ENCODE measurements at places on chromosomes 13 and 19.

- DNase-seq, result no peak
These were observed 4.7 kb upstream of the ZNF611 start for GRCh38 chr19:52739576-52739975.

DNA sequence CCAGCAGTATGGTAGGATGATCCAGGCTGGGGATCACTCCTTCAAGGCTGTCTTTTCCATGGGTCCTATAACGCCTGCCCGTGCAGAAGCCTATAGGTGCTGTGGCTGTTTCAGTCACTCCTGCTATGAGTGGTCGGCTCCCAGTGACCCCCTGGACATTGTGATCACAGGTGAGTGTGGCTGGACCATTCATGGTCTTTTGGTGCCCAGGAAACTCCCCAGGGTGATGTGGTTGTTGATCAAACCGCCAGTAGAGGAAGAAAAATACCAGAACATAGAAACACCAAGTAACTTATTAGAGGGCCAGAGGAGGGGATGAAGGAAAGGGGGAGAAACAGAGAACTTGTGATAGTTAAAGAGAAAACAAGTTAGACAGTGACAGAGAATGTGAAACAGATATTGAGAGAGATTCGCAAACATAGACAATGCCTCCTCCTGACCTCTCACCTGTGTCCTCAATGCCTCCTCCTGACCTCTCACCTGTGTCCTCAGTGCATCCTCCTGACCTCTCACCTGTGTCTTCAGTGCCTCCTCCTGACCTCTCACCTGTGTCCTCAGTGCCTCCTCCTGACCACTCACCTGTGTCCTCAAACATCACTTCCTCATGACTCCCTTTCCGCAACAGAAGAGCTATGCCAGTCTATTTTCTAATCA lies 19.4 kb downstream of the LAIR2 start:
- no peak for DNase-seq

- no peak for DNase-seq
These were observed 328.7 kb upstream of the EDNRB start for GRCh38 chr13:78247362-78247761.

DNA sequence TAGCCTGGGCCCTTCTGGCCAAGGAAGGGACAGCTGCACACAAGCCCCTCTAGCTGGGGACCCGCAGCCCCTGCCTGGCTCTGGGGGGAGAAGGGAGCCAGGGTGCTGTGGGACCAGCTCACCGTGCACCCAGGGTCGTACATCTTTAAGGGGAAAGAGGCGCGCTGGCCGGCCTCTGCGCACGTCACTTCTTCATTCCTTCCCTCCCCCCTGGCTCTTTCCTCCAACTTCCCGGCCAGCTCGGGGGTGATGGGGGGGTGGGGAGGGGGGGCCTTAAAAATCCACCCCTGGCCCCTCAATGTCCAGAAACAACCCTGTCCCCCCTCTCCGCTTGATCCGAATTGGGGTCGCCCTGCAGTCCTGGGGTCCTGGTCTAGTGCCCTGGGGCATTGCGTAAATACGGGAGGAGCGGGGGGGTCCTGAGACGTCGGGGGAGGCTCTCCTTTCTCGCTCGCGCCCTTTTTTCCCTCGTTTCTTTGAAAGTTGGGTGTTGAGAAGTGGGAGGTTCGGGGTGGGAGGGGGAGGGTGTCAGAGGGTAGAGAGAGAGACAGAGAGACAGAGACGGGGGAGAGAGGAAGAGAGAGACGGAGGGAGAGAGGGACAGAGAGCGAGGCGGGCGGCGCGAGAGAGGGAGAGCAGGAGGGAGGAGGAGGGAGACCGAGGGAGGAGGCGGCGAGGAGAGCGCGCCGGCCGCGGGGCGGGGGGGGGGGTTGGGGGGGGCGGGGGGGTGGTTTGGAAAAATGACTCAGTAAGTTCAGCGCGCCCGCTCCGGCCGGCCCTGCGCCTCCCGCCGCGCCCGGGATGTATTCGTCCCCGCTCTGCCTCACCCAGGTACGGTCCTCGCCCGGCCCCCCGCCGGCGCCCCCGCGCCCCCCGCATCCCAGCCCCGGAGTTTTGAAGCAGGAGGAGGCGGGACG lies at the start of gene NFIC:
NFIC (plus strand) TSS at position 748 of the 917 bp plus-strand sequence; CDS start at position 802, 54 bp downstream.
- DNase-seq, result peak; percentile 52

DNA sequence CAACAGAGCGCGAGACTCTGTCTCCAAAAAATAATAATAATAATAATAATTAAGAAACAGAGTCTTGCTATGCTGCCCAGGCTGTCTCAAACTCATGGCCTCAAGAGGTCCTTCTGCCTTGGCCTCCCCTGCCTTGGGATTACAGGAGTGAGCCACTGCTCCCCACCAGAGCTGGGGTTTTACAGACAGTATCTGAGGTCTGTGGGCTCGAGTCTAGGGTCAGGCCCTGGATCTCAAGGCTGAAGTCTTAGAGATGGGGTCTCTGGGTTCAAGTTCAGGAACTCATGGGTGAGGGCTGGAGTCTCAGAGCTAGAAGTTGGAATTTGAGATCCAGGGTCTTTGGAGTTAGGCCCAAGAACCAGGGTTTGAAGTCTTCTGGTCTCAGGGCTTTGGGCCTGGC lies 3.5 kb downstream of the IL11 start:
- no peak for DNase-seq

GRCh38 chr19:13076787-13077186 lies 25.9 kb downstream of the LYL1 start:
- no peak for DNase-seq

DNA sequence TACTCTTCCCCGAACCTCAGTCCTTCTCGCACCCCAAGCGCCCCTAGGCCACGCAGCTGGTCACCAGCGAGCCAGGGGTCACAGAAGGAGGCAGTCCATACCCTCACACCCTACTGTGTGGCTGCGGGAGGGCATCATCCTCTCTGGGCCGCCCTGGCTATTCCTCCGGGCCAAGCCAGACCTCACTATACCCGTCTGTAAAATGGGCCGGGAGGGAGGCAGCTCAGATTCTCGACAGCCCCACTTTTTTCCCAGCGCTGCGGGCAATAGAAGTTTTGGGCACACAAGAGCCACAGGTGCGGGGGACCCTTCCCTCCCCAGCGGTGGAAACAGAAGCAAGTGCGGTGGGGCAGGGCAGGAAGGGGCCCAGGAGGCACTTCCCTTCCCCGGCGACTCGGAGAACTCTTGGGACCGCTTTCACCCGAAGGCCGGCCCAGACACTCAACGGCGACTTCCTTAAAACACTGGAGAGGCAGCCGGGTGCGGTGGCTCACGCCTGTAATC lies 5.6 kb upstream of the ARRDC2 start:
- peak; percentile 45 for DNase-seq

DNA sequence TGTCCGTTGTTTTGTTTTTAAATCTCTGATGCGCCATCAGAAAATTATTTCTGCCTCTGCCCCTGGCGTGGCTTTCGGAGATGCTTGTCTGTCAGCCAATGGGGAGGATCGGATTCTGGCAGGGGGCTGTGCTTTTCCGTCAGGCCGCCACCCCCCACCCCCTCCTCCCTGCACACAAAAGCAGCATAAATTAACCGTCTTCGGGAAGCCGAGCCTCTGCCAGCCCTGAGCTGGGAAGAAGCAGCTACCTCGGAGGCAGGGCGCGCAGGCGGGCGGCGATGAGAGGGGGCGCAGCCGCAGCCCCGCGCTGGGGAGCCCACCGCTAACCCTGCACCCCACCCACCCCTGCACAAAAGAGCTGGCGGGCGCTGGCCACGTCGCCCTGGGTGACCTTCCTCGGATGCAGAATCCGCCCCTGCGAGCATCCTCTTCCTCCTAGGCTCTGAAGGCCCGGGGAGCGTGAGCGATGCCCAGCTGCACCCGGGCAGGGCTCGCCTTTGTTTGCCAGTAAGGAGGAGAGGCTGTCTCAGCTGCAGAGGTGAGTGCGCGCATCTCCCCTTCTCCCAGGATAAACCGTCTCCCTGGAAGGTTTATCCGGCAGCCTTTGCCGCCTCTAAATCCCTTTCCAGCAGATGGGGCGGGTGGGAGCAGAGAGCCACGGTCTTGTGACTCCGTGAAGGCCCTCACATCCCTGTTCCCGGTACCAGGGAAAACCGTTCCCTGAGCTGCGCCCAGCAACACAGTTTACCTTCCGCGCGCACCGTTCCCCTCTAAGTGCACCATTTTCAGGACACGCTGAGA lies at the start of gene ATCAY:
ATCAY (plus strand) TSS at position 215 of the 801 bp plus-strand sequence. CDS start 5,083 bp downstream, outside the sequence.
- DNase-seq, result no peak

- DNase-seq, result peak; percentile 62
These were observed 24.9 kb upstream of the TPM4 start for GRCh38 chr19:16051254-16052025.

GRCh38 chr19:32901504-32902161 lies 32.1 kb upstream of the SLC7A9 start:
- DNase-seq, result no peak

DNA sequence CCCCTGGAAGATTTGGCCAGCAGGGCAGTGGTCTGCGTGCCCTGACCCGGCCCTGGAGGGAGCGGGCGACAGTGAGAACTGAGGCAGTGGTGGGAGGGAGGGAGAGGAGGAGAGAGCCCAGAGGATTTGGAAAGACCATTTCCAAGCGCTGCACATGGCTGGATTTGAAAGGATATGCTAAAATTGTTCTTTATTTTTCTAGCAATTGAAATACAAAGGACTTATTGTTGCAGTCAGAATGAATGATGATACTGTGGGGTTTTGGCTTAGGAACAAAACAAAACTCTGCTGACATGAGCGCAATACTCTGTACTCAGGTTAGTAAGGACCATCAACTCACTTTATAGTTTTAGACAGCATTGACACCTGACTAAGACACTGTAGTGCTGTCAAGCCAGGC lies 69.5 kb downstream of the TNFRSF19 start:
- DNase-seq, result no peak

- DNase-seq, result no peak
These were observed 38.8 kb downstream of the CARD8 start for GRCh38 chr19:48216933-48217332.

DNA sequence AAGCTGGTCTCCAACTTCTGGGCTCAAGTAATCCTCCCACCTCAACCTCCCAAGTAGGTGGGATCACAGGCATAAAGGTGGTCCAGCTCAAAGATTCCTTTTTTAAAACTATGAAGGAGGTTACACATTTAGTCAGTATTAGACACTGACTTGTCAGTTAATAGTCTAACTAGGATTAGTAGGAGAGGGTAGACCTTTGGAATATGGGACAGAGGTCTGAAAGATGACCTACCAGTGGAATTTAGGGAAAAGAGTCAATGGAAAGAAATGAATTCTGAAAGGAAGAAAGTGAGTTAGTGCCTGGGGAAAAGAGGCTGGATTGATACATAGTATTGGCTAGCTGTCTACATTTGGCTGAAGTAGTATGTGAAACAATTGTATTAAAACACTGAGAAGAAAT lies 220.7 kb downstream of the MZT1 start:
- no peak for DNase-seq

- DNase-seq, result no peak
These were observed 3.2 kb downstream of the SYT3 start for GRCh38 chr19:50636317-50637085.

DNA sequence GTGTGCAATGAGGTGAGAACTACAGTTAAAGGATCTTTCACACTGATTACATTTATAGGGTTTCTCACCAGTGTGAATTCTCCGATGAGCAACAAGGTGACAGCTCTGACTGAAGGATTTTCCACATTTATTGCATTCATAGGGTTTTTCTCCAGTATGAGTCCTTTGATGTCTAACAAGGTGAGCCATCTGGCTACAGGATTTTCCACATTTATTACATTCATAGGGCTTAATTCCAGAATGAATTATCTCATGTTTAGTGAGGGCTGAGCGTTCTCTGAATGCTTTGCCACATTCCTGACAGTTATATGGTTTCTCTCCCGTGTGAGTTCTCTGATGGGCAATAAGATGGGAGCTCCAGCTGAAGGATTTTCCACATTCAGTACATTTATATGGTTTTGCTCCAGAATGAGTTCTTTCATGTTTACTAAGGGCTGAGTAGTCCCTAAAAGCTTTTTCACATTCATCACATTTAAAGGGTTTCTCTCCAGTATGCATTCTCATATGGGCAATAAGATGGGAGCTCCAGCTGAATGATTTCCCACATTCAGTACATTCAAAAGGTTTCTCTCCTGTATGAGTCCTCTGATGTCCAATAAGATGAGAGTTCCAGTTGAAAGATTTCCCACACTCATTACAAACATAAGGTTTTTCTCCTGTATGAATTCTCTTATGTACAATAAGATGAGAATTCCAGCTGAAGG lies 4.4 kb upstream of the C19orf18 start:
- no peak for DNase-seq

DNA sequence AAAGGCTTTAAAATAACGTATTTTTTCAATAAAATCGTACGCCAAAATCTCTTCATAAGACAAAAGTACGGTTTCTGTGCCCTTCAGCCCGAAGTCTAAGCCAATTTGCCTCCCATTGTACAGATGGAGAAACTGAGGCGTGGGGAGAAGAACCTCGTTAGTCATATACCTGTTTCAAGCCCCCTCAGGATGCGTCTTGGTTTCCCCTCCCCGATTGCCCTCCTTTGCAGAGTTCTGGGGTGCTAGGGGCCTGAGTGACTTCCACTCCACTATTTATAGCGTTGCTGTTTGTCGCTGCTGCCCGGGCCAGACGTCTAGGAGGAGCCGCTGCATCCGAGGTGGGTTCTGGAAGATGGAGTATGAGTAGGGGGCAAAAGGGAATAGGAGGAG lies 2.3 kb upstream of the LTBP4 start:
- DNase-seq, result no peak

GRCh38 chr13:45742985-45743384 lies 40.9 kb downstream of the CBY2 start:
- no peak for DNase-seq
